ENCODE measurements at places on chromosomes 2 and 18. TPM values are rescaled to one million over a fixed set of nuclear protein-coding genes. Genes with fewer than 3 reads are reported as not detected.

DNA sequence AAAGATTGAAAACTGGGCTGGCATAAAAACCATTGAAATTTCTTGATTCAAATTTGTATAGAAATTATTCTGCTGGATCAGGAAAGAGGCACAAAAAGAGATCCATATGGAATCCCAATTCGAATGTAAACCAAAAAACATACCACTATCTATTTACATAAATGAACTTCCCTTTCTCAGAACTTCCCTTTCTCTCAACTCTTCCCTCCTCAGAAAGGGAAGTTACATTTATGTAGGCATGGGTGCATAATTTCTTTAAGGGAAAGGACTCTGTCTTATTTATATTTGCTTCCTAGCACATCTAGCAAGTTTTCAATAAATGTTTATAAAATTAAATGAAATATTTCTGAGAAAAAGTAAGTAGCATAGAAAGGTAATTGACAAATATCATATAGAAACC lies 398.1 kb upstream of the ATP5MC3 start:
- no peak overlapping the region for H3K27ac ChIP-seq
- H3K36me3 ChIP-seq, result peaks cover 9% of the 10 kb centered on the region
- peaks cover 31% of the 10 kb centered on the region for H3K4me1 ChIP-seq
- peaks cover 23% of the 10 kb centered on the region for H3K27me3 ChIP-seq

DNA sequence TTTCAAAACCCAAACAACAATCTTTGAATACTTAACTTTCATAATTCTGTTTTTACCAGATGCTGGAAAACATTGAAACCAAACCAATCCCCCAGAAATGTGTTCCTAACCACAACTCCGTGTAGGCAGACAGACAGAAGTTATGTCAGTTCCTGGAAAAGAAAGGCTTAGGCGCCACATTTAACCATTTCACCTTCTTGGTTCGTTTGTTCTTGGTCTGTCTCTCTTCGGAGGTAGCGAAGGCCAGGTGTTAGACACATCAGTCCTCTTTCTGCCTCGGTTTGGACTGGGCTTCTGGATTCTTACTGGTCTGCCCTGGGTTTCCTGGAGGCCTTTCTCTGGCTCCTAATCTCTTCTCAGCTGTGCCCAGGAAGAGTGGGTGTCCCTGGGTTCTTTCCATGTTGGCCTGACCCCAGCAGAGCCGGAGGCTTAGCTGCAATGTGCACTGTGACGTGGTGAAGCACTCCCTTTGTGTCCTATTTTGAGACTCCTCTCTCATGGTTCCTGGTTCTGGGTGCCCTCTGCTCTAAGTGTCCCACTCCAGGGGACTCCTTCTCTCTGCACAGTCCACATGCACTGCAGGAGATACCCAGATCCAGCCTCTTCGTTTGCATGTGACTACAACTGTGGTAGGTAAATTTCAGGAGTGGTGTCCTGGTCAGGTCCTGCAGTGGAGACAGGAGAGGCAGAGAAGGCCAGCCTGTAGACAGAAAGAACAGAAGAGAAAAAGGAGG lies 23.1 kb upstream of the RAB31 start:
- no peak overlapping the region for H3K27ac ChIP-seq
- no peaks in the 10 kb centered on the region for H3K36me3 ChIP-seq
- H3K4me3 ChIP-seq, result no peak overlapping the region
- peaks cover 4% of the 10 kb centered on the region for H3K4me1 ChIP-seq
- DNase-seq, result no peak

Gene GKN1
- total RNA-seq, result not detected

Gene CRYGC
- not detected for total RNA-seq

Gene RNF144A
- 17.2 TPM for total RNA-seq
